ENCODE measurements at places on chromosomes 2 and 18. TPM values are rescaled to one million over a fixed set of nuclear protein-coding genes. Genes with fewer than 3 reads are reported as not detected.

DNA sequence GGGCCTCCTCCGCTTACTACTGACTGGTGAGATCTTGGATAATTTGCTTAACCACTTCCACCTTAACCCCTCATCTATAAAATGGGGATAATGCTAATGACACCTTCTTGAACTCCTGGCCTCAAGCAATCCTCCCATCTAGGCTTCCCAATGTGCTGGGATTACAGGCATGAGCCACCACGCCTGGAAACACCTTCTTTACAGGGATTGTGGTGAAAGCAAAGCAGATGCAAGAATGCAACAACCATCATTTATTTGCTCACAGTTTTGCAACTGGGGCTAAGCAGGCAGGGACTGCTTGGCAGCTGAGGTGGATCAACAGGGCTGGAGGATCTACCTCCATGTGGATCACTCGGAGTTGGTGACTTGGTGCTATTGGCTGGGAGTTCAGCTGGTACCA, 76.2 kb upstream of the ZNF532 start:
- no peak for DNase-seq

DNA sequence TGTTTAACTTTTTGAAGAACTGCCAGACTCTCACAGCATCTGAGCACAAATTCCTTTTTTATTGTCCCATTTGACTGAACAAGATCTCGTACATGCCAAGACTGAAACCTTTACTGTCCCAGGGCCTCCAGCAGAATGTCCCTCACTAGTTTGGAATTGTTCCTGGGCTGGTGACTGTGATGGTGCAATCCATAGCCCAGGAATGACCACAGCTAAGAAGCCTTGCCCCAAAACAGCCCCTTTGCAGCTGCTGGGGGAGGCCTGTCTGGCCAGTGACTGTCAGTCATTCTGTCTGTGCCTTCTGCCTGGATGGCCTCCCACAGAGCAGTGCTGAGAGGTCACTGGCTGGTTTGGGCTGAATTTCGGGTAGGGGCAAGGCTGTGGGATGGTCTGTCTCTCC, 184.5 kb upstream of the MSH6 start:
- DNase-seq = no peak

GRCh38 chr2:230770804-230771203, 58.2 kb downstream of the CAB39 start:
- DNase-seq = no peak

GRCh38 chr2:130795431-130795830, 40.1 kb downstream of the AMER3 start:
- no peak for DNase-seq

Gene MYO7B
- total RNA-seq = 0.13 TPM

Gene OTOS
- total RNA-seq = not detected

Measured in activated CD4-positive, alpha-beta memory T cell treated with anti-CD3 and anti-CD28 coated beads, Interleukin-2, amount 10 ng/mL, durations not matched to agents 7 days and 5 days (primary cell).